ENCODE measurements at places on chromosomes 4 and X.

DNA sequence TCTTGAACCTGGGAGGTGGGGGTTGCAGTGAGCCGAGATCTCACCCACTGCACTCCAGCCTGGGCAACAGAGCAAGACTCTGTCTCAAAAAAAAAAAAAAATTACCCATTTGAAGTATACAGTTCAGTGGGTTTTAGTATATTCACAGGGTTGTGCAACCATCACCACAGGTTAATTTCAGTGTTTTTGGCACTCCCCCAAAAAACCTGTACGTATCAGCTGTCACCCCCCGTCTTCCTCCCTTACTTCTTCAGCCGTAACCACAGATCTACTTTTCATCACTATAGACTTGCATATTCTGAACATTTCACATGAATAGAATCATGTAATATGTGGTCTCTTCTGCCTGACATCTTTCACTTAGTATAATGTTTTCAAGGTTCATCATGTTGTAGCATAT lies 11.7 kb upstream of the PTTG2 start:
- no peak for DNase-seq

DNA sequence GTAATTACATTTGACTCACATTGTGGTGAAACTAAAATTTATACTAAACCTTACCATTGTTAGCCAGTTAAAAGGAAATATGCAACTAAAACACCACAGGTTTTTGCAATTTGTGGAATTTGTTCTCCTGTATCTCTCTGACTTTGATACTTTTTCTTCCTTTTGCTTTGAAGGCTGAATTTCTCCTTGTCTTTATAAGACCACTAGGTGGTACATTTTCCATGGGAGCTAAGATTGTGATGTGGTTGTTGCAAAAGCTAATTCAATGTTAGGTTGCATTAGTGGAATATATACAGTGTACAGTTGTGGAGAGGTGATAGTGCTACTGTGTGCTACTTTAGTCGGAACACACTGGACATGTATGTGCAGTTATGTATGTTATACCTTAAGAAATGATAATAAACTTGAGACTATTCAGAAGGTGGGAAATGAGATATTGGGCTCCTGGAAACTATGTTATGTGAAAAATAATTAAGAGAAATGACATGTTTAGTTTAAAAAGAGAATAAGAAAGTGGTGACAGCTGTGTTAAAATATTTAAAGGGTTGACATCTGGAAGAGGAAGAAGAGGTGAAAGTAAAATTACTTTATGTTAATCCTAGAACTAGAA lies 70.3 kb downstream of the ARL9 start:
- DNase-seq = no peak

DNA sequence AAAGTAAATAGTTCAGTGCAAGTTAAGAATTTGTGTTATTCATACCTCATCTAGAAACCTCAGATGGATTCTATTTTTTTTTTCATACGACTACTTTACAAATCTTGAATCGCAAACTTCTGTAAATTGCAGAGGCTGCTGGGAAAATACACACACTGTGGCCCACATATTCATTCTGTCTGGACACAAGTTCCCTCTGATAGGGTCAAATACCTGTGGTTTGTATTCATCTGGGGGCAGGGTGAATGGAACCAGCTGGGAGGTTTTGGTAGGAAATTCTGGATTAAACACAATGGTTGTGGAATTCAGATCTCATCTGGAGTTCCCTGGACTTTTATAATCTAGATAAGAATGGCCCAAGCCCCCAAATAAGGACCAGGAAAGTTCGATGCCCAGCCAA lies 56.2 kb downstream of the SPATA18 start:
- DNase-seq = no peak

GRCh38 chr4:98928131-98928504 lies 815 bp downstream of the EIF4E start:
- peak; percentile 29 for DNase-seq

DNA sequence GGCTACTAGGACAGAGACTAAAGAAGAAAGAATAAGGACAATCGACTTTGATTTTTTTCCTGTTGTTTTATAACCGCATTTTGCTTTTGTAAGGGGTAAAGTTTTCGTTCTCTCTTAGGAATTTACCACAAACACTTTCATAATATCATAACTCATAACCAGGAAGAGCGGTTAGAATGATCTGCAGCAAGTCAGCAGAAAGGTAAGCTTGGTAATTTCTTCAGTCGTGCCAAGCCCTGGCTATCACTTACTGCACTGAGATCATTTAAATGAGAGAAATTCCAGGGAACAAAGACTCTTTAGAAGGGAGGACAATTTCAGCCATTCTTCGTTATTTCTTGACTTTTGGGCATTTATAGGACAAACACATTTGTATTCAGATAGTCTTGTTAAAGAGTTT lies 258.1 kb downstream of the UNC5C start:
- DNase-seq = no peak
